RKO (cell line): ENCODE measurements at places on chromosomes 2 and 18.

DNA sequence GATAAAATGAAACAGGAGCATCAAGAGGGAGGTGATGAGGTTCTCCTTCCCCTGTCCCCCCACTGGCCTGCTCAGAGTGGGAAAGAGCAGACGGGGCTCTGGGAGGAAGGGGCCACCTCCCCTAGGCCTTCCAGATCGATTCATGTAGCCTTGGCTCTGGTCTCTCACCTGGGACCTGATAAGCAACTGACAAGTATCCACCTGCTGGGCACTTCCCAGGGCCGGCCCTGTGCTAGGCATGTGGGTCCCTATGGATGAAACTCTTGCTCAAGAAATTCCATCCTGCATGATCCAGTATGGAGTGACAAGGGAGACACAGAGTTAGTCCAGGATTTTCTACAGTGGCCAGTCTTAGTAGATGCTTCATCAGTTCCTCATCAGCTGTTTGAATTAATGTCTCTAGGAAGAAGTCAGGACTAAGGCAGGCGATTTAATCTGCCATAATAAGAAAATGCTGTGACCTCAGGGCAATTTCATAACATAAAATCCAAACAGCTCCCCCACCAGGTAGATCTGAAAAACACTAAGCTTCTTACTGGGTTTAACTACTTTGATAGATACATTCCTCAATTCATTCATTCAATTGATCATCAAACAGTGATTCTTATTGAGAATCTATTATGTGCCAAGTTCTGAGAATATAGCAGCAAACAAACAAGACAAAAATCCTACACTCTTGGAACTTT, 44.7 kb upstream of the ZFP36L2 start:
- DNase-seq = no peak

DNA sequence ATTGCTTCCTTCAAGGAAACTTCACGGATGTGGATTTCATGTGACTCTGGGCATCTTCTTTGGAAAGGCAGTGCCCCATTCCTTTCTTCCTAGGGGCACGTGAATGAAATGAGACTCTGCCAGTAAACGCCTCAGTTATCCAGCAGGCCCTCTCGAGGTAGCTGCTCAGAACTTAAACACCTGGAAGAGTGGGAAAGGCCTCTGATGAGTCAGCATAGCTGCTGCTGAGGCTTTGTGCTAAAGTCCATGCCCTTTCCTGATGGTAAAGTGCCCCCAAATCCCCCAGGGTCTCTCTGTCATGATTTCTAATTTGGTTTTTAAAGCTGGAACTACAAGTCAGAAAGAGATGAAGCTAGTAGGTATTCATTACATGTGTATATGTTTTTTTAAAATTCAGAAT, 3.8 kb downstream of the SLC1A4 start:
- no peak for DNase-seq

- DNase-seq = no peak
Measured at GRCh38 chr2:10824191-10824590, 11.6 kb upstream of the PDIA6 start.

GRCh38 chr2:100747996-100748615, 71.8 kb upstream of the NPAS2 start:
- no peak for DNase-seq

GRCh38 chr2:171841996-171842395, 52.0 kb downstream of the SLC25A12 start:
- DNase-seq = no peak

DNA sequence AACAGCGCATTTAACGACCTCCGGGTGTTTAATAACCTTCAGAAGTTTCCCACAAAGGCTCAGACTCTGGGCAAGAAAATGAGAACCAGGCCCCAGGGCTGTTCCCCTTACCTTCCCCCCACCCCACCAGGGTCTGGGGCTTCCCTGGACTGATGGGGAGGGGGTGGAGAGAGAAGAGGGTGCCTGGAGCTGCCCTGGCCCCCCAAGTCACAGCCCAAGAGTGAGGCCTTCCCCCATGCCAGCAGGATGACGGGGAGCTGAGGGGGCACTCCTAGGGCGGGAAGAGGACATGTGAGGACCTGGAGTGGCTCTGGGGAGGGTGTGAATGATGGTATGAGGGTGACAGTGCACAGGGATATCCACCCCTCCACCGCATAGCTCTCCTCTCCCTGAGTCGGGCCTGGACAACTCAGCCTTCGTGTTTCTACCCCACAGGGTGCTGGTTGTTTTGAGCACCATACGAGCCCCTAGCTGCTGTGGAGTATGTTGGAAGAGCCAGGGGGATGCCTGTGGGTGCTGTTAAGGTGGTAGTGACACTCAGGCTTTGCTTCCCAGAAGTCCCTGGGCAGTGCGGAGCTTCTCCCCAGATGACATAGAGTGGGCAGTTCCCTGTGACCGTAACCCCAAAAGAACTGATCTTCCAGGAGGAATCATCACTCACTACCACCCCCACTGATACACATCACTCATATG, 3.9 kb downstream of the PKDCC start:
- no peak for DNase-seq

- DNase-seq = no peak
Measured at GRCh38 chr18:40576507-40577115, 1378.4 kb upstream of the PIK3C3 start.
